Fibroblast of mammary gland (primary cell): ENCODE measurements at places on chromosomes 11 and 22.
A peak's percentile ranks its signal among the peaks of the same experiment; 100 is the strongest.

DNA sequence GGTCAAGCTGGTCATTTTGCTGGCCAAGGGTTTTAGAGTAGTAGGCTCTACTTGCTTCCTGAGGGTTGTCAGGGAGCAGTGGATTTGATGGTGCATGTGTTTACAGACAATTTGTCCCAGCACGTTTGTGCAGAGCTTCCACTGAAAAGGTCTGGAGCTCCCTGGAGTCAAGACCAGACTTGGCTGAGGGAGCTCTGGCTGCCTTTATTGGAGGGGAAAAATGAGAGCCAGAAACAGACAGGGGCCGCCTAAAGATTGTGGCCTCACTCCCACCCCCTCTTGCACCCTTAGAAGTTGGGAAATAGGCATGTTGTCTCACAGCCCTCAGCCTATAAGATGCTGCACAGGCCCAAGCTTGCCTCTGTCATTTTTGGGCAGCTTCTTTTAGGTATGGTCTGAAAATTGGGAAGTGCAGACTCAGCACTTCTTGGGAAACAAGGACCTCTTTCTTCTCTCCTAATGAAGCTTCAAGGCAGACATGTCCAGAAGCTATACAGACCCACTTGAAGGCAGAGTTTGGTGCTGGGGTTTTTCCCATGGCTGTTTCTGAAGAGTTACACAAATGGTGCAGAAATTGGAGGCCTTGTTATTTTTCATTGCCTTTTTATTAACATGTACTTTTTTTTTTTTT is 55.1 kb downstream of the AMOTL1 start:
- no peak for DNase-seq

DNA sequence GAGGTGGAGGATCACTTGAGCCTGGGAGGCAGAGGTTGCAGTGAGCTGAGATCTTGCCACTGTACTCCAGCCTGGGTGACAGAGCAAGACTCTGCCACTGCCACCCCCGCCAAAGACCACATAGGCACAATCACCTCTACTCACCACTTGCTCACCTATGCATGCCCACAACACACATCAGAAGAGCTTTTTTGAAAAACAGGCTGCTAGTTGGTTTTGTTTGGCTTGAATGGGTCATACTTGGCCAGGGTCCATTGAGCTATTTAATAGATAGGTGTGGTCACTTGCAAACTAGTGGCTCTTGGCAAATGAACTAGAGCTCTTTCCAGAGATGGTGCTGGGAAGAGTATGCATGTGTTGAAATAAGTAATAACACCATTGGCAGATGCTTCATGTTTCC is 80.1 kb downstream of the EMSY start:
- peak; percentile 76 for DNase-seq

- no peak for DNase-seq
Observed at GRCh38 chr22:41458161-41458728, 10.2 kb downstream of the PHF5A start.

DNA sequence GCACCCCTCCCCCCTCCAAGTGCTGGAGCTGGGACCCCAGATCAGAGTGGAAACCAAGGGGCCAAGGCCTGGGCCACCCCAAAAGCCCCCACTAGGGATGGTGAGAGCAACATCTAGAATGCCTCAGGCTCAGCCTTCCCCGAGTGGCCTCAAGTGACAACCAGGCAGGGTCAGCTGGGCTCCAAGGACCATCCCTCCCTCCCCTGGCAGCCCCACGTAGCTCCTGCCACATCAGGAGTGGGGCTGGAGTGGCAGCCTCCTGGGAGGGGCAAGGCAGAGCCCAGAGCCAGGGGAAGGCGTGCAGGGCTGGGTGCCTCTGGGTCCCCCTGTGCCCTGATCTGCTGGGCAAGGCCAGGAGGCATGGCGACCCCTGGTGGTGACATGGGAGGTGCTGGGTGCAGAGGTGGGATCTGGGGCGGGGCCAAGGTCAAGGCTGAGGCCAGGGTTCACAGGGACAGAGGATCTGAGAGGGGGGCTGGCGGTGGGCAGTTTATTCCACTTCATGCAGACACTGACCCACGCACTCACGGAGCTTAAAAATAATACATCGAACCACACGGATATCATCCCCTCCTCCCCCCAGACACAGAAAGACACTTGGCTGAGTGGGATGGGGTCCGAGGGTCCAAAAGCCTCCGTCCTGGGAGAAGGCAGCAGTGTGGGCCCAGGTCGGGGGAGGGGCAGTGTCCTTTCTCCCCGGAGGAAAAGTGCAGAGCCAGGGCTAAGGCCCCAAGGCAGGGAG is 15.8 kb upstream of the EHD1 start:
- DNase-seq, result peak; percentile 64

- DNase-seq, result no peak
Observed at GRCh38 chr11:96063053-96063452, 139.1 kb upstream of the MTMR2 start.

DNA sequence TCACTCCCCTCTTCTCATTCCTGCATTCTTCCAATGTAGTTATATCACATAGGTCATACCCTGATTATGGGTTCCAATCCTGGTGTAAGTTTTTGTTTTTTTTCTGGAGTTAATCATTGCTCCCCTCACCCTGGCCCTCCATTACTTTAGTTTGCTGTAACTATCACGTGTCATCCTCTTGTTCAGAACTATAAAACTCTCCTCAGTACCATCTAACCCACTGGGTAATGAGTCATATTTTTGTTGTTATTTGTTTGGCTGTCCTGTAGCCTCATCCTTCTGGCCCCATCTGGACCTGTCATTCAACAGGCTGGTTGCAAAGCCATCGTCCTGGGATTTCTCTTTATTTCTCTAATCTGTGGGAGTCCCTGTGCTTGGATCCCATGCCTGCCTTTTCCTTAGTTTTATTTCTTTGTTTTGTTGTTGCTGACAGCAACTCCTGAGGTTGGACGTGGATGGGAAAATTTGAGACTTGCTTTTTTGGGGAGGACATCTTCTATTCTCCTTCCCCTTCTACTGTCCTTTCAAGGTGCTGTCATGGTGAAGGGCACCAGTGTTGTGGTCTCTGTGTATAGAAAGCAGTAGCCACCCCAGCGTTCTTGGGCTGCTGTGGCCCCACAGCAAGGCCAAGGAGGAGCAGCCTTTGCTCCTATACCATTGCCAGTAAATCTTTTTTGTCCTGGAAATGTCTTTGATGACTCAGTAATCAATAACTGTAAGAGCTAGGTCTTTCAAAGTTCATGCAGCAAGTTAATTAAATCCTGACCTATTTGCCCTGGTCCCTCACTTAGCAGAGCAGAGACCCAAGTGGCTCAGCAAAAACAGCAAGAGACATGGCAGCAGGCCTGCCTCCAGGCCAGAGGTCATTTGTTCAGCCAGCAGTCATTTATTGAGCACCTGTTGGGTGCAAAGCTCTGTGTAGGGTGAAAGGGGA is 82.5 kb downstream of the C22orf31 start:
- peak; percentile 44 for DNase-seq

DNA sequence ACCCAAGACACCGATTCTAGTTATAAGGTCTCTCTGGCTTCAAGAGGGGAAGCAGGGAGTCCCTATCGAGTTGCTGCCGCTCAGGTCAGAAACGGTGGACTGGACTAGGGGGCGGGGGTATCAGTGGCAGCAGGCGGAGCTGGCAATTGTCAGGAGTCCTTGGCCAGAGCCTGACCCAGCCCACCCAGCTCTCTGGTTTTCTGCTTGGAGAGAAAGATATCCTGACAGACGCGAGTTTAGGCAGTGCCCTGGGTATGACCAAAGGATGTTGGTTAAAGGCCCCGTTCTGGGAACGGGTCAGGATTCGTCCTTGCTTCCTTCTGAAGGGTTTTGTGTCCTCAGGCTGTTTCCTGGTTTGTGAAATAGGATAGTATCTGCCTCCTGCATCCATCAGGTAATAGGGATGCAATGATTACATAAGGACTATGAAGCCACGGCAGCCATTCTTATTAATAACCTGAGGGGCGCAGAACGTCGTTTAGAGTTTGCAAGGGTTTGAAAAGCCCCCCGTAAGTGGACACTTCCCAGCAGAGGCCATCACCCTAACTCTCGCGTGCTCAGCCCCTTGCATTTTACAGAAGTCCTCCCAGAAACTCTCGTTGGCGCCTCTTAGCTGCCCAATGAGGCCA is 700 bp upstream of the DEPDC5 start:
- no peak for DNase-seq

DNA sequence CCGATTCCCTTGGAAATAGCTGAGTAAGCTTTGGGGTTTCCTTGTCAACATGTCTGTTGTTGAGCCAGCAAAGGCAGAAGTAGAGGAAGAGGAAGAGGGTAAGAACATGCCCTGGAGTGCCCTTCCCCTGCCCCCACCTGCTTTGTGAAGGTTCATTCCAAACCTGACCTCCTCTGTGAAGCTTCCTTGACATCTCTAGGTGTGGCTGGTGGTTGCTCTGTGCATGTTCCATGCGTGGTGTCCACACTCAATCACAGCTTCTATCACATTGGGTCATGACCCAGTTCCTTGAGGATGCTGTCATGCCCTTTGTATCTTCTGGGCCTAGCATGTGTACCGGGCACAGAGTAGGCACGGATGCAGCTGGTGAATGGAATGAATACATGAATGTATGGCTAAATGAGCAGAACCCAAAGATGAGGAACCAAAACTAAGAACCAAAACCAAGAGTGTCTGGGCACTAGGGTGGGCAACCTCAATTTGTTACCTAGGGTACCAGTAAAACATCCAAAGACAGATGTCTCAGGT is 23.7 kb upstream of the FXYD6 start:
- no peak for DNase-seq

GRCh38 chr11:111540937-111541253 is 375 bp downstream of the LAYN start:
- no peak for DNase-seq

DNA sequence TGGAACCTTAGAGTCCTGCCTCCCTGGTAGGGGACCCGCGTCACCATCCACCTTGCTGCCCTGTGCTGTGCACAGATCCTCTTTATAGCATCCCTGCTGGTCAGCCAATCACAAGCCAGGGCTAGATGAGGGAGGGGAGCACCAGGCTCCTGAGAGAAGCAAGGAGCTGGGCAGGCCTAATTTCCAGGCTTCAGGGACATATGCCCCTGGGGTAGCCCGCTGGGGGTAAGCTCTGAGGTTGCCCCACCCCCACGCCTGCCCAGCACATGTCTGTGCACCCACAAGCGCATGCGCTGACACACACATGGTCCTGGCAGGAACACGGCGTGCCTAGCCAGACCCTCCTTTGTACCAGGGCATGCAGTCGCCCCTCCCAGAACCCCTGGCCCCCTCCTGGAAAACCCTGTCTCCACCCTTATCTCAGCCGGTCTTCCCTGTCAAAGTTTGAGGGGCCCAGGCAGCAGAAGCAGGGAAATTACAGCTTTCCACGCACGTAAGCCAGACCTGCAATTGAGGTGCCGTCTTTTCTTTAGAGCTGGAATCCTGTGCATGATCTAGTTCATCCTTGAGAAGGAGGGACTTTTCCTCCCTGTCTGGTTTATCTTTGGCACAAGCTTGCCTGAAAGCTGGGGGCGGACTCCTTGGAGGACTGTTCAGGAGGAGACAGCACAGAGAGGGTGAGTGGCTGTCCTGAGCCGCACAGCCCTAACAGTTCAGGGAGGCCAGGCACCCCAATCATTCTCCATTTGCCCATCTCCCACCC is 2.1 kb downstream of the SSTR3 start:
- DNase-seq, result no peak

DNA sequence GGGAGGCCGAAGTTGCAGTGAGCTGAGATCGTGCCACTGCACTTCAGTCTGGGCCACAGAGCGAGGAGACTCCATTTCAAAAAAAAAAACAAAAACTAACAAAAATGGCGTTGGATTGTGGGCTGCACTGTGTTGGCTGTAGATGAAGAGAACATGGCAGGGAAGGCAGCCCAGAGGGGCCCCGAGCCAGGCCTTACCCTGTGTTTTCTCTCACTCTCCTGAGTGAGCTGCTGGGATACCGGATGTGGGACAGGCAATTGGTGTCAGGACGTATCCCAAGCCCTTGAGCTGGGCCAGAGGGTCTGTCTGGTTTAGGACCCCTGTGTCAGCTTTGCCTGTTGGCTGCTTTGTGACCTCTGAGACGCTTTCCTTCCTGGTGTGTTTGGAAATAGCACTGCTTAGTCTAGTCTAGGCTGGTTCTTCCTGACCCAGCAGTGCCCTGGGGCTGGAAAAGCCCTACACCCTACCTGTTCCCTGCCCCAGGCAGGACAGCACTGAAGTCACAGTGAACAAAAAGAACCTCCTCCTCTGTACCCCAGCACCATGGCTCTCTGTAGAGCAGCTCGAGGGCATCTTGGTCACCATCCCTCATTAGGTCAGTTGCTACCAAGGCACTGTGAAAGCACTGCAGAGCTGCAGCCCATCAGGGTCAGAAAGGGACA is 17.8 kb downstream of the CHADL start:
- DNase-seq, result no peak

DNA sequence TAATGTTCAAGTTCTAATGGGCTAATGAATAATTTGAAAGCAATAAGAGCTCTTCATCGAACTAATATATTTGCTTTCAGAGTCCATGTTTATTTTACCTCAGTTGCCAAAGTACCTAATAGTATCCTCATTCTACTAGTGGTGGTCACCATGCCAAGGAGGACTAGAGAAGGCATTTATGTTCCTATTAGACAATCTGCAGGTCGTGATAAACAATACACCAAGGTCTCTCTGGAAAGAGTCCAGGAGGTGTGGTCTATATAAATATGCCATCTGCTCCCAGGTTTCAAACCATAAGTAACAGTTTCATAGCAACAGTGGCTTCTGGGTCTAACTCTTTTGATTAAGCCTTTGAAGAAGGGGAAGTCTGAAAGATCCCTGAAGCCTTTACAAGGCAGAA is 42.9 kb downstream of the ARFGAP3 start:
- no peak for DNase-seq

- peak; percentile 76 for DNase-seq
Observed at GRCh38 chr11:26557666-26558065, 14.4 kb downstream of the MUC15 start.

- peak; percentile 98 for DNase-seq
Observed at GRCh38 chr11:27234043-27234668, 128.9 kb downstream of the CCDC34 start.

DNA sequence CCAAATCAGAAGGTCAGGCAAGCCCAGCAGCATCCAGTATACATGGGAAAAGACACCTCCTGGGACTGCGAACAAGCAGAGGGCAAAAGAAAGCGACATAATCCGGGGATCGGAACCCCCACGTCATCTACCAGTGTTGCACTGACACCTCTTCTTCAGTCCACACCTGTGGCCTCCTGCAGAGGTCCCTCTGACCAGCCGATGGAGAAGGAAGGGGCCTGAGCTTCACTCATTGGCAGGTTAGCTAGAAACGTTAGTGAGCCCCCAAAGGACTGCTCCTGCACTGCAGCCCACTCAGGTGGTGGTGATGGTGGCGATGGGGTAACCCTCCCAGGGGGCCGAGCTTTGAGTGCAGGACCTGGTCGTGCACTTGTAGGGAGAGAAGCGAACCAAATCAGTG is 22.1 kb downstream of the ASCL2 start:
- no peak for DNase-seq
